ENCODE measurements at places on chromosomes 12 and 14.

- DNase-seq = no peak
These were observed 221.6 kb downstream of the SLC25A21 start for GRCh38 chr14:36950812-36951211.

DNA sequence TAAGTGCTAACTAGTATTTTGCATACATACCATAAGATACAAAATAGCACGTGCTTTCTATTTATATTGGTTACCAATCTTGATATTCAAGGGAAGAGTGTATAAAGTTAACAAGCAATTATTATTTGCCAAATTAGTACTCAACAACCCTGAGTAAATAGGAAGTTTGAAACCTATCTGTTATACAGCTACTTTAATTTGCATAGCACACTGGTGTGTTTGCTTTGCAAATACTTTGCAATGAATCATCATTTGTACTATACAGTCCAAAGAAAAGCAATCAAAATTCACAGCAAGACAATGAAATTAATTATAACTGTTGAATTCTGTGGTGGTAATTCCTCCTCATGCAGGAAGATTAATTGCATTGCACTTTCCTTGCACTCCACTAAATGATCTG is 469.1 kb downstream of the PRKD1 start:
- DNase-seq = no peak

- DNase-seq = peak; percentile 23
These were observed 64.5 kb upstream of the DAAM1 start for GRCh38 chr14:59123975-59124374.

- no peak for DNase-seq
These were observed 108.2 kb downstream of the SCN8A start for GRCh38 chr12:51699219-51699618.

GRCh38 chr14:87044807-87045206 is 948.2 kb downstream of the GALC start:
- no peak for DNase-seq

GRCh38 chr12:11477110-11477509 is 81.7 kb upstream of the PRB2 start:
- no peak for DNase-seq

- peak; percentile 32 for DNase-seq
These were observed 1.1 kb upstream of the NUDT4 start for GRCh38 chr12:93376436-93377251.

DNA sequence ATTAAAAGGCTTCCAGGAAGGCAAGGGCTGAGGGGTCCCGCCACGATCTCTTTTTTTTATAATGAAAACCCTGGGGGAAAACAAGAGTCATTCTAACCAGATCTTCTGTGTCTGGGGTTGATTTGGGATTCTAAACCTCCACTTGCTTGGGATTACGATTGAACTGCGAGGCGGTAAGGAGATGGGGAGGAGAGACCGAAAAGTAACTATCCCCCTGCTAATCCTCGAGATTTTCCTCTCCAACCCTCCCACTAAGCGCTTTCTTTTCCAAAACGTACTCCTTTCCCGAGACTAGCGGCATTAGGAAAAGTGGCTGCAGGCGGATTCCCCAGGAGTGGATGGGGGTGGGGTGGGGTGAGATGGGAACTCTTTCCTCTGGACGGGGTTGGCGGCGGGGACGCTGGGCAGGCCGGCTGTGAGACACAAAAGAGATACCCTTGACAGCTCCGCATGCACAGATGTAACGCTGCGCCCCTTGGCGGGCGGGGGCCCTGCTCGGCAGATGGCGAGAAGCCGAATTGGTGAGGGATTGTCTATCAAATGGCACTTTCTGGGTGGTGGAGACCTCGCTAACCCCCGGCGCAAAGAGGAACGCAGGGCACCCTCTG is 830 bp upstream of the SRRM4 start:
- DNase-seq = no peak

DNA sequence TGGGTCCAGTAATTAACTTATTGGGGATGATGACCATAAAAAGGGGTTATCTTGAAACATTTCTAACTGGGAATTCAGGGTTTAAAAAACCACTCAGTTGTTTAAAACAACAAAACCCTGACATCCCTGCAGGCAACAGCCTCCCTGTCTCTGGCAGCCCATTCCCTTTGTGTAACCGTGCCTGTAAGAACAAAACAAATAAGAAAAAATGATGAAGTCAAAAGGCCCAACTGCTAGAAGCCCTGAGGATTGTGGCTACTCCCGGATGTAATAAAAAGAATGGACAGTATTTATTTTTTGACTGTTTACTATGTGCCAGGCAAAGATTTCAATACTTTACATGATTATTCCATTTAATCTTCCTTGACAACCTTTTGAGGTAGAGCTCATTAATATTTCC is 75.3 kb downstream of the TMCC3 start:
- no peak for DNase-seq

DNA sequence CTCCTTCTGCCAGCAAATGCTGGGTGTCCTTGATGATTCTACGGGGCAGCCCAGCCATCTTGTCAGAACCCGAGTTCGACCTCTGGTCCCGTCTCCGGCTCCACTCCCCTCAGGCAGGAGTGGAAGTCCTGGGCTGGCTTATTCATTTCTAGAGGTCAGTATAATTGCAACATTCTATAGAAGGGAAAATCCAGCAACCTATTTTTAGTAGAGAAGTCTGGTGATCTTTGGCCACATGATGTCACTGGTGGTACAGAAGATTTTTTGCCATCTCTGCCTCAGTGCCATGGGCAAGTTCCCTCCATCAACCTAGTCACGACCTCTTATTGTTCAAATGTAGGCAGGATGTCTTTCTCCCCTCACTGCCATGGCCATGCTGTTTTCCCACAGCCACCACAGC is 22.4 kb downstream of the OR10G2 start:
- DNase-seq = no peak

DNA sequence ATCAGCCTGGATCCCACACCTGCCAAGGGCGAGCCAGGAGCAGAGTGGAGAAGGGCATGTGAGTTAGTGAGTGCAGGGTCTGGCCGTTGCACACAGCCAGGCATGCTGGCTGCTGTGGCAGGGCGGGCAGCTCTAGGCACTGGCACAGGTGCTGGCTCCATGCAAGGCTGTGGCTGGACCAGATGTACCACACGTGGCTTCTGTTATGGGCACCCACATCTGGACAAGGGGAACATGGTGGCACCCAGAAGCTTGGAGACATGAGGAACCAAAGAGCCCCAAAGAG is 20.1 kb downstream of the SERPINA3 start:
- no peak for DNase-seq

DNA sequence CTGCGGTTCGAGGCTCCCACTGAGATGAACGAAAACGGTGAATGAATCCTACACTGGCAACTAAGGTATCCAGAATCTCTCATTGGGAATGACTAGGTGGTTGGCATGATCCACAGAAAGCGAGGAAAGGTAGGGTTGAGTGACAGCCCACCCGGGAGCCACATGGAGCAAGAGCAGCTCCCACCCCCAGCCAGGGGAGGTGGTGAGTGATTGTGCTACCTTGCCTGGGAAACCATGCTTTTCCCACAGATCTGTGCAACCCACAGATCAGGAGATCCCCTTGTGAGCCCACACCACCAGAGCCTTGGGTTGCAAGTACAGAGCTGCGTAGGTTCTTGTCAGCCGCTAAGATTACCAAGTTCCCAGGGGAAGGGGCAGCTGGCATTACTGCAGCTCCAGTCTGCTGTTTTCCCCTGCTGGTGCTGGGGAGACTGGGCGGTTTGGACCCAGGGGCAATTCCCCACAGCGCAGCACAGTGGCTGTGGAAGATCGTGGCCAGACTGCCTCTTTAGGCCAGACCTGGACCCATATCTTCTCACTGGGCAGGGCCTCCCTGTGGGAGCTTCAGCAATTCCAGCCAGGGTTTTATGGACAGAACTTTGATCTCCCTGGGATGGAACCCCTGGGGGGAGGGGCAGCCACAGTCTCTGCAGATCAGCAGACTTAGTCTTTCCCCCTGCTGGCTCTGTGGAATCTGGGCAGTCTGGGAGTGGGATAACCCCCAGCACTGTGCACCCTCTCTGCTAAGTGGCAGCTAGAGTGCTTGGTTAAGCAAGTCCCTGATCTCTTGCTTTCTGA is 44.6 kb upstream of the PPP4R3A start:
- DNase-seq = peak; percentile 26

GRCh38 chr12:116924558-116925453 is 14.1 kb downstream of the FBXW8 start:
- no peak for DNase-seq

GRCh38 chr12:49339464-49339861 is 2.5 kb upstream of the C1QL4 start:
- DNase-seq = no peak

DNA sequence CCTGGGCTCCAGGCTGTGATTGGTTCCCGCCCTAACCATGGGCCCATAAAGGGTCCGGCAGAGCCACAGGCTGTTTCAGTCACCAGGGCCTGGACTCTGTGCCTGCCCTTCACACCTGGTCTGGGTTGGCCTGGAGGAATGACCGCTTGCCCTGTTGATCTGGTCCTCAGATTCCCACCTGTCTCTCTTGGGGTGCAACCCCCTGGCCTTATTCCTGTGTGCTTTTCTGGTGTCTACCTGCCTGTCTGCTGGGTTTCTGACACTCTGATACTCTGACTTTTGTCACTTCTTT is 2.9 kb upstream of the KRT83 start:
- no peak for DNase-seq

GRCh38 chr12:51635346-51635745 is 44.3 kb downstream of the SCN8A start:
- DNase-seq = no peak

- no peak for DNase-seq
These were observed 793.5 kb upstream of the NOVA1 start for GRCh38 chr14:27391331-27391730.

DNA sequence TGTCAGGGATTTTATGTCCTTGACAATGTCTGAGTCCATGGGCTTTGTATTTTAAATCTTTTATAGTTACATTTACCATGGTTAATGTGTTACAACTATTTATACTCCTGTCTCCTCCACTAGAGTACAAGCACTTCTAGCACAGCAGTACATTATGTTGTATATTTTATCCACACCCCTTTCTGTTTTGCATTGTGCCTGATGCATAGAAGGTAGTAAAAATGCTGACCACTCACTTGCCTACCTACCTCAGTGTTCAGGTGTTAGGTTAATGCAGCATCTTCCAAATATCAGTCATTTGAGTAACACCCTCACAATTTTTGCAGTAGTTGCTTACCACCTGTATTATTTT is 31.1 kb upstream of the SLC38A2 start:
- no peak for DNase-seq

DNA sequence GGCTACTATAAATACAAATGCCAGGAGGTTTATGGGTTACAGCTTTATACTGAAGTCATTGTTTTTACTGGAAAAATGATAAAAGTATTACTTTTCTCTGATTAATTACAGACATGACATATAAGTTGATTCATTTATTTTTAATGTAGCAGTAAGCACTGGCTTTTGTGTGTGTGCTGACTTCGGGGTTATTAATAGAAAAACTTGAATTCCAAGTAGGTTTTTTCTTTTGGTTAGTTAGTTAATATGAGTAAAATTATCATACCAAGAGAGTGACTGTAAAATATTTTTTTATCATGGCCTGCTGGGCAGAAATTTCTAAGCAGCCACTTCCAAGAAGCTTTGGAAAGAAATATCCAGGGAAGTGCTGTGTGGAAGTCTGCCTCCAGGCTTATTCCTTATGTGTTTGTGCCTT is 56.4 kb downstream of the IFT81 start:
- DNase-seq = no peak

DNA sequence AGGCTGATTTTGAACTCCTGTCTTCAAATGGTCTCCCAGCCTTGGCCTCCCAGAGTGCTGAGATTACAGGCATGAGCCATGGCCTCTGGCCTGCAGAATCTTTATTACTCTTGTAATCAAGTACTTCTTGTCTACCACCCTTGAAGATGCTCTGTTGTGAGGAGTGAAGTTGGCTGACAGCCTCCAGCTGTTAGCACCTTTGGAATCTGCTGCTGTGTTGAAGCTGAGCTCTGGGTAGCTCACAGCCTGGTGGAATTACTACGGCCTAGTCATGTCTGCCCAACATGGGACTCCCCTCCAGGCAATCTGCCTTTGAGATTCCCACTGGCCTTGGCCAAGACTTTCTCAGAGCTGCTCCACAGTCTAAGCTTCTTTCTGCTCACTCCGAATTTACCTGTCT is 5.8 kb upstream of the C12orf75 start:
- no peak for DNase-seq

- no peak for DNase-seq
These were observed 21.8 kb downstream of the G2E3 start for GRCh38 chr14:30580616-30581282.
